Liver (tissue), 10 donors: ENCODE measurements at places on chromosomes 1 and 21. TPM values are rescaled to one million over a fixed set of nuclear protein-coding genes. Genes with fewer than 3 reads are reported as not detected.

GRCh38 chr1:4880626-4881025, 226.2 kb downstream of the AJAP1 start:
- no peak overlapping the region for H3K27ac ChIP-seq
- DNase-seq = no peak
- no peaks in the 10 kb centered on the region for H3K4me1 ChIP-seq
- no peaks in the 10 kb centered on the region for H3K36me3 ChIP-seq

DNA sequence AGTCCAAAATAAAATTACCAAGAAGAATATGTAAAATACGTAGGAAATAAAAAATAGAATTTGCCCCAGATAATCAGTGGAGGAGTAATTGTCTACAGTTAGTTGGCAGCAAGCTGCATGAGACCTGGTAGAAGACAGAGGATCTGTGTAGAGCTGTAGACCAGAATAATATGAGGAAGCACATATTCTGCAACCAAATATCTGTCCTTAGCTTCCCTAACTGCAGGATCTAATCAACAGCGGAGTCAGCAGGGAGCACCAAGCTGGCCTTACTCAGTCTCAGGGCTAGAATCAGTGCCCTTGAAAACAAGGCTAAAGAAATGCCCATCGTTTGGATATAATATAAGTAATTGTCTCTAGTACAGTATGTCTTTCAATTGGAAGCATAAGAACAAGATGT, 6.1 kb upstream of the GCSAML start:
- no peaks in the 10 kb centered on the region for H3K27me3 ChIP-seq
- no peaks in the 10 kb centered on the region for H3K36me3 ChIP-seq
- no peak overlapping the region for H3K27ac ChIP-seq
- H3K4me1 ChIP-seq = no peaks in the 10 kb centered on the region
- H3K4me3 ChIP-seq = no peak overlapping the region
- DNase-seq = no peak

DNA sequence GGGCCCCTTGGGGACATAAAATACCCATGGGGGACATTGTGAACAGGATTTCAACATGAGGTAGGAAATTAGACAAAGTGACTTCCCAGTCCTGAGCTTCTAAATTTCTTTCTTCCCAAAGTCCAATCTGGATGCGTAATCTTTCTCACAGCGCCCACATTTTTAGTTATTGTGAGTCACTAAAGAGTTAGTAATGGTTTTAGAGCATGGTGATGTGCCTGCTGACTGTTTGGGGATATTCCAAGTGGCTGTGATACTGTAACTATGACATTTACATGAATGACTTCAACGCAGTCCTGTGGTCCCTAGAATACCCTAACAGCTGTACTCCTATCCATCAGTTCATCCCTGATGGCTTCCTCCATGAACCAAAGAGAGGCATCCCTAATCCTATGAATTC, 224.0 kb upstream of the COA6 start:
- H3K27me3 ChIP-seq = no peaks in the 10 kb centered on the region
- no peak overlapping the region for H3K4me3 ChIP-seq
- no peak overlapping the region for H3K27ac ChIP-seq
- no peaks in the 10 kb centered on the region for H3K36me3 ChIP-seq

DNA sequence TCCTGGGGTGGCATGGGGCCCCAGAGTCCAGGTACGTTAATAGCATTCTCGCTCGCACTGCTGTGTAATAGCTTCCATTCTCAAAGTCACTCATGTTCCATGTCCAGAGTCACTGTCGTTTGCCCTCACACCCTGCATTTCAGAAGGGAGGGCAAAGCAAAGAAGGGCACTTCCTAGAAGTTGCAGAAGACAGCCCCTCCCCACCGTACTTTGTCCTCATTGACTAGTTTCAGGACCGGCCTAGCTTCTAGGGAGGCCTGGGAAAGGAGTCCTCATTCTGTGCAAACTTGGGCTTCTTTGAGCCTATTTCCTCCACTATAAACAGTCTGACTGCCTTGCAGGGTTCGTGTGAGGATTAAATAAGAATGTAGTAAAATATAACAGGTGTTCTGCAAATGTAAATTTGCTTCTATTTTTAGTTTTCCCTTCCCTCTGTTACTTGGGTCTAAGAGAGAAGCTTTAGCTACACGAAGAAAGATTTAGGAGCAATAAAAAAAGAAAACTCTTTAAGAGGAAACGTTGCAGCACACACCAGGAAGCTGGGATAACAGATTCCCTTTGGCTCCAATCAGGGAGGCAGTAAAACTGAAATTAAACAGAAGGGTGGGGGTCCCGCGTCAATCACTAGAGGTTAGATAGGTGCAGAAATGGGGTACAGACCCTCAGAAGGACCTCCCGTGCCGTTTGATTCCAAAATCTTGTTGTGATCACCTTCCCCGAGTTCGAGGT, 40.1 kb downstream of the ACTL8 start:
- no peak for DNase-seq
- no peak overlapping the region for H3K27ac ChIP-seq
- H3K27me3 ChIP-seq = no peaks in the 10 kb centered on the region
- no peaks in the 10 kb centered on the region for H3K36me3 ChIP-seq
- no peaks in the 10 kb centered on the region for H3K4me1 ChIP-seq

DNA sequence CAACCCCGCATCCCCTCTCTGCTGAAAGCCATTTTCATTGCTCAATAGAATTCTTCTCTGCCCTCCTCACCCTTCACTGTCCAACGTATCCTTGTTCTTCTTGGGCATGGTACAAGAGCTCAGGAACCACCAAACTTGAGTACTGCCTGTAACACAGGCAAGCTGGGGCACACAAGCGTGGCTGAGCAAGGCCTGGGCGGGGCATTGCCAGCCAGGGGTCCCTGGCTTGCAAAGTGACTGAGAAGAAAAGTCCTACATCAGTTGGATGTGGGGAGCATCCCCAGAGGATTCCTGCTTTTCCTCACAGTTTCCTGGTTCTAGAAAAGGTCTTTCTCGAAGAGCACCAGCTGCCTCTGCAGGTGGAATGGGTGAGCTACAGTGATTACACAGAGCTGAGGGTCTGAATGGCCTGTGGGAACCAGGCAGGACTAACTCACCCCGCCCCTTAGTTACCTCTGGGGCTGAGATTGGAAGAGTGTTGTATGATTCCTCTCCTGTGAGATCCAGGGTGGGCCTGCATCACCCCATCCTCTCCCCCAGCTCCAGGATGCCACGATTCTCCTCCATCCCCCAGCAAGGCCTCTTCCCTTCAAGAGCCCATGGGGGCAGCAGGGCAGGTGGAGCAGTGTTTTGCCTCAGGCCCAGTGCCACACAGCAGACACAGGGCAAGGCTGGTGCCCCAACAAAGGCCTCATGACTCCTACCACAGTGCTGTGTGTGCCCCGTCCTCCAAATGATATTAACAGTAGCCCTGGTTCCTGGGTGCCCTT, 121.9 kb downstream of the MATN1 start:
- peak; percentile 14 for DNase-seq
- no peaks in the 10 kb centered on the region for H3K36me3 ChIP-seq
- H3K27ac ChIP-seq = no peak overlapping the region
- H3K4me3 ChIP-seq = no peak overlapping the region
- no peaks in the 10 kb centered on the region for H3K27me3 ChIP-seq

DNA sequence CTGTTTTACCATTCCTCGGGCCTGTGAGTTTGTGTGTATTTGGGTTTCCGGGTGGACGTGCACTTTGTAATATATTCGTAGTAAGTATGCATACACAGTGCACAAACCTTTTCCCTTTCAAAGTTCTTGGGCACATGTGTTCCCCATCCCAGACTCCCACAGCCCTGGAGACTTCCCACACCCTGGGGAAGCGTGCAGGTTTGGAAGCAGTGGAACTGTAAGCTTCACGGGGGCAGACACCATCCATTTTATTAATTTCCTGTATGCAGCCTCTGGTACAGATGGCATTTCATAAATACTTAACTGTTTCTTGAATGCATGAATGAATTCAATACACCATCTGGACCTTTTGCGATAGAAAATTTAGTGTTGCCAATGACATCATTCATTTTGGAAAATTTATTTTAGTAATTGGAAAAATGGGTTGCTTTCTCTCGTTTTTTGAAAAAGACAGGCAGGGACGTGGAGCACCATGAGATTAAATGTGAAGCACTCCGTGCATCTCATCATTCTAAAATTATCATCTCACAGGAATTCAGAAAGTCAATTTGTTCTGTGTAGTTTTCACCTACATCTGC, 10.8 kb downstream of the ETS2 start:
- H3K36me3 ChIP-seq = peaks cover 69% of the 10 kb centered on the region
- no peaks in the 10 kb centered on the region for H3K27me3 ChIP-seq
- peak overlapping the region; percentile 65 for H3K27ac ChIP-seq
- H3K4me1 ChIP-seq = peaks cover 38% of the 10 kb centered on the region
- no peak for DNase-seq

- H3K4me1 ChIP-seq = no peaks in the 10 kb centered on the region
- H3K36me3 ChIP-seq = no peaks in the 10 kb centered on the region
- no peak for DNase-seq
- H3K4me3 ChIP-seq = no peak overlapping the region
- no peak overlapping the region for H3K27ac ChIP-seq
These were observed 127.6 kb downstream of the CYYR1 start for GRCh38 chr21:26445440-26445839.

DNA sequence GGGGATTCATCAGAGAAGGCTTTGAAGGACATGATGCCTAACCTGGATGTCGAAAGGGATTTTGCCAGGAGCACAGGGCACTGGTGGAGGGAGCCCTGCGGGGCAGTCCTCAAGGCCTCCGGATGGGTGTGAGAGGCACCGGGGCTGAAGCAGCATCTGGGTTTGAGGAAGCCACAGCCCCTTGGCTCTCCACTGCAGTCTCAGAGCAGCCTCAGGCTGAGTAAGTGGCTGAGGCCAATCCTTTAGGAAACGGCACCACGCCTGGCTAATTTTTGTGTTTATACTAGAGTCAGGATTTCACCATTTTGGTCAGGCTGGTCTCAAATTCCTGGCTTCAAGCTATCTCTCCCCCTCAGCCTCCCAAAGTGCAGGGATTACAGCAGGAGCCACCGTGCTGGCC, 12.0 kb downstream of the ERVH48-1 start:
- H3K4me1 ChIP-seq = no peaks in the 10 kb centered on the region
- H3K4me3 ChIP-seq = no peak overlapping the region
- no peak overlapping the region for H3K27ac ChIP-seq
- peaks cover 31% of the 10 kb centered on the region for H3K36me3 ChIP-seq
- DNase-seq = no peak
- H3K27me3 ChIP-seq = no peaks in the 10 kb centered on the region

DNA sequence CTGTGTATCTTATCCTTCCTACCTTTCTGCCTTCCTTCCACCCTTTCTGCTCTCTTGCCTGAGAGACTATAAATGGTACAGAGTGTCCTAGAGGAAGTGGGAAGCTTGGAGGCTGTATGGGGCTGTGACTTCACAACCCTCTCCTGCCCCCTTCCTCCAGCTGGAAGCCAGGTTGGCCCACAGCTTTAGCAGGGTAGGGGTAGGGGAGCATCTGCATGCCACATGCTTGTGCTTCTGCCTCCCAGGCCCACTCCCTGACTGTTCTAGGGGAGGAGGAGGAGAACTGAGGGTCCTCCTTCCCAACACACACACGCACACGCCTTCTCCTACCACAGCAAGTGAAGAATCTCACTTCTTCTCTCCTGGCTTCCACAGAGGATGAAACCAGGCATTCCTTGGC, 3.9 kb upstream of the SLC27A3 start:
- no peak for DNase-seq
- H3K27me3 ChIP-seq = no peaks in the 10 kb centered on the region
- no peak overlapping the region for H3K27ac ChIP-seq
- H3K36me3 ChIP-seq = peaks cover 21% of the 10 kb centered on the region
- peaks cover 20% of the 10 kb centered on the region for H3K4me1 ChIP-seq
- no peak overlapping the region for H3K4me3 ChIP-seq

The CCDC181 gene
- not detected for total RNA-seq

The LCE1B gene
- not detected for total RNA-seq

The CFHR4 gene
- 30.3 TPM for total RNA-seq

The GPR89A gene
- total RNA-seq = 27.2 TPM

The ARHGEF19 gene
- 3.0 TPM for total RNA-seq

The CHML gene
- total RNA-seq = 5.6 TPM

The RGS8 gene
- total RNA-seq = 0.05 TPM
